ENCODE measurements at places on chromosomes 3 and 15. TPM values are rescaled to one million over a fixed set of nuclear protein-coding genes. Genes with fewer than 3 reads are reported as not detected.

DNA sequence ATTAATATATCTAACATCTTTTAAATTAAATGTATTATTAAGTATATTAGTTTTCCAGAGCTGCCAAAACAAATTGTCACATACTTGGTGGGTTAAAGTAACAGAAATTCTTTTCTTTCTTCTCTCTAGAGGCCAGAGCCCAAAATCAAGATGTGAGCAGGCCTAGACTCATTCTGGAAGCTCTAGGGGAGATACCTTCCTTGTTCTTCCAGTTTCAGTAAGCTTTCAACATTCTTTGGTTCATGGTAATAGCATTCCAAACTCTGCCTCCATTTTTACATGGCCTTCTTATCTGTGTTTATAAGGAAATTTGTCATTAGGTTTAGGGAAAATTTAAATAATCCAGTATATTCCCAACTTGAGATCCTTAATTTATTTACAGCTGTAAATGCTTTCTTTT lies 1054.6 kb upstream of the GBE1 start:
- no peak for DNase-seq

DNA sequence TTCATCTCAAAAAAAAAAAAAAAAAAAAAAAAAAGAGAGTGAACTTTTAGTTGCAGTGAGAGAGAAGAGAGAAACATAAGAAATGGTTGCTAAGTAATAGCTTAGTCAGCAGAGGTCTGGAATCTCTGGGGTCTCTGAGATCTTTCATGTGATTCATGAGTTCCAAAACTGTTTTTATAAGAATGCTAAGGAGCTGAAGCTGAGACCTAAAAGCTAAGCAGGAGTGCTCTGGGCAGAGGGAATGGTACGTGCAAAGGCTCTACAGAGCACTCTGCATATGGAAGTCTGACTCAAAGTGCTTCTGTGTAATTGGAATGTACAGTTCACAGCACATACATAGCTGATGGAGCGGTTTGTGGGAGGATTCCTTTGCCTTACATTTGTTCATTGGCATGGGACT lies 66.3 kb upstream of the LRIG1 start:
- DNase-seq, result no peak

Gene PPP2R3A
- 0.03 TPM for total RNA-seq

Gene IRAK2
- total RNA-seq, result 3.8 TPM

Gene TF
- 8.2 TPM for total RNA-seq

- no peak for DNase-seq
Measured at GRCh38 chr3:187169231-187169960, 27.9 kb upstream of the RTP1 start.

Gene PTH1R
- not detected for total RNA-seq

GRCh38 chr3:124730129-124730940 lies at the start of gene UMPS:
Gene UMPS, plus strand, starts transcription at chr3:124730452. Its CDS starts 20 bp downstream, at chr3:124730472.
- peak; percentile 92 for DNase-seq

Gene TGM5
- not detected for total RNA-seq

Gene RHCG
- not detected for total RNA-seq

DNA sequence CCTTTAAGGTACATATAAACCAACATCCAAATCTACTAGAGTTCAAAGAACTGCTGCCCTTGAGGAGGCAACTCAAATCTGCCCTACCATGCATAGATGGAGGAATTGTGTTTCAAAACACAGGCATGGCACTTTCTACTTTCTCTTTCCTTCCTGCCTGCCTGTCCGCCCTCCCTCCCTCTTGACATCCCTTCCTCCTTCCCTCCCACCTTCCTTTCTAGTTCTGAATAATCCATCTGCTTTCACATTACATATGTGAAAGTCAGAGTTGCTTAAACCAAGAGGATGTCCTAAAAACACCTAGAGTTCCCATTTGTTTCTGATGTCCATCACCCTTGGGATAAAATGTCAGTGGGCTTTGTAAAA lies 537.6 kb downstream of the FOXP1 start:
- DNase-seq, result no peak

Gene SMAD6
- 0.25 TPM for total RNA-seq

DNA sequence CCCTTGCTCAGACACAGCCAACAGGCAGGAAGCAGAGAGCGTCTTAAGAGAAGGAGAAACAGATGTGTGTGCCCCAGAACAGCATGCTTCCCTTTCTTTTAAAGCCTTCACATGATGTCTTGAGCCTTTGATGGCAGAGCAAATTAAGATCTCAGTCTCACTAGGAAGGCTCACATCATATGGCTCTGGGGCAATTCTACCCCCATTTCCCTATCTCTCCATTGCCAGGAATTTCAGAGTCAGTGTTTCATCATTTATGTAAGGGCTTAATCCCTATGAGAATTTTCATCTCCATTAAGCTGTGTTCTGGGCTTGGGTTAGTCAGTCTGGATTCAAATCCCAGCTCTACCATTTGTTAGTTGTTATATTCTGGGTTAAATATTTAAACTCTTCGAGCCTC lies 41.4 kb upstream of the GLCE start:
- no peak for DNase-seq

GRCh38 chr3:132781922-132782321 lies 59.7 kb upstream of the NPHP3 start:
- no peak for DNase-seq

GRCh38 chr3:180747805-180748361 lies 68.6 kb upstream of the CCDC39 start:
- no peak for DNase-seq

DNA sequence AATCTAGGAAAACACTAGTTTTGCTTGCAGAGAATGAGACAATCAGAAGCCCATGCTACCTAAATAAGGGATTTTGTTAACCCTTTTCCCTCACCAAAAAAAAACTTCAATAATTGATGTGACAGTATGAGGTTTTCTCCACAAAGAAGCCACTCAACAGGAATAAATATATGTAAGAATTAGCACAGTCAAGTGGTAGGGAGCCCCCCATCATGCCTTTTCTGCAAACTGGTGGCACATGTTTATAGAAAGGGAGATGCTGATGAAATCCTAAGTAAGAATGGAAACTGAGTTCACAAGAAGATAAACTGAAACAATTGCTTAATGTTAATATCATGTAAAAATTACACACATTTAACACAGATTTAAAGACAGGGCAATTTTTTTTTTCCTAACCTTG lies 51.0 kb downstream of the PHC3 start:
- no peak for DNase-seq

Gene TM4SF18
- not detected for total RNA-seq

Gene EAF2
- 9.6 TPM for total RNA-seq

- DNase-seq, result no peak
Measured at GRCh38 chr3:133283958-133284807, 115.7 kb upstream of the BFSP2 start.

GRCh38 chr3:194906229-194906629 lies 220.5 kb downstream of the FAM43A start:
- DNase-seq, result no peak

Gene GPR27
- 2.4 TPM for total RNA-seq
